ENCODE measurements at places on chromosomes 5 and 9. TPM values are rescaled to one million over a fixed set of nuclear protein-coding genes. Genes with fewer than 3 reads are reported as not detected.
A peak's percentile ranks its signal among the peaks of the same experiment; 100 is the strongest.

The SPATA31A6 gene
- total RNA-seq, result not detected

GRCh38 chr5:41852293-41852692, 17.9 kb downstream of the OXCT1 start:
- no peak for DNase-seq

The COL23A1 gene
- total RNA-seq, result 0.08 TPM

- no peak for DNase-seq
Observed at GRCh38 chr5:154518438-154518867, 40.4 kb upstream of the HAND1 start.

DNA sequence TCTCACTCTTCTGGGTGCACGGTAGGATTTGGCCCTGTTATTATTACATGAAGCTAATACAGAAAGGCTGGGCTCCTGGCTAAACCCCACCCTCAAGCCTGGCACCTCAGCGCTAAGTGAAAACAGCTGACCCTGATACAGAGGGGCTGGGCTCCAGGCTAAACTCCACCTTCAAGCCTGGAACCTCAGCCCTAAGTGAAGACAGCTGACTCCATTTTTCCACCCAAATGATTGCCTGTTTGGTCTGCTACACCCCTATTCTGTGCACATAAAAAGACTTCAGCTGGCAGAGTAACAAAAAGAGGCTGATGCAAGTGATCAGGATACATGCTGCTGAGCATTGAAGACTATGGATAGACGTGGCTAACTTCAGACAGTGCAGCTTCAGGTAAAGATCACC, 148.4 kb upstream of the CLINT1 start:
- DNase-seq, result no peak

The IL3 gene
- total RNA-seq, result not detected

The ZDHHC11 gene
- 2.0 TPM for total RNA-seq

DNA sequence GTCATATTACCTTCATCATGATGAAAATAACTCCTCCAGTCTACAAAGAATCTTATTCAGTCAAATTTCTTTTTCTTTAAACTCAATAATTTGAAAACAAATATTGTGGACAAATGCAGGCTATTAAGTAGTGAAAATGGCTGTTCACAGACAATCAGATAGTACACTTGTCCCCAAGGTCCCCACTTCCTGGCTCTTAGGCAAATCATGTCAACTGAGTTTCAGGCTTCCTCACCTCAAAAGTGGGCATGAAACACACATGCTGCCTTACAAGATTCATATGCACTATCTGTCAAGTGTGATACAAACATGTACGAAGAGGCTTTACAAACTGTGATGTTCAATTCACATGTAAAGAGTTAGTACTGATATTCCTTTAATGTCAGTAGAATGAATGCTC, 385.2 kb upstream of the SEMA6A start:
- no peak for DNase-seq

DNA sequence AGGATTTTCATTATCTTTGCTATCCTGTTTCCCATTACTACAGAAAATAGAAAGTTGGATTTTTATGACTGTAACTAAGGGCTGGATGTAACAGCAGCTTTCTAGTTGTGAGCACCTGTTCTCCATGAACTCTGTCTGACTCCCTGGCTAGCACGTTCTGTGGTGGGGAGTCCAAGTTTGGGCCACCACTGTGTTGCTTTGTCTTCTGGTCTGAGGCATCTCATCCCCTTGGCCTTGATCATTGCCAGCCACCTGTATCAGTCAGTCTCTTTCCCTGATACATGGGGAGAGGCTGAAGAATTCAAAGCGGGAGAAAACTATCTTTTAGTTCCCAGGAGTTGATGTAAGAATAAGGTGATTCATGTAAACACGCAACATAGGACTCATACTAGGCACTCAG, 33.4 kb downstream of the WDR70 start:
- no peak for DNase-seq

DNA sequence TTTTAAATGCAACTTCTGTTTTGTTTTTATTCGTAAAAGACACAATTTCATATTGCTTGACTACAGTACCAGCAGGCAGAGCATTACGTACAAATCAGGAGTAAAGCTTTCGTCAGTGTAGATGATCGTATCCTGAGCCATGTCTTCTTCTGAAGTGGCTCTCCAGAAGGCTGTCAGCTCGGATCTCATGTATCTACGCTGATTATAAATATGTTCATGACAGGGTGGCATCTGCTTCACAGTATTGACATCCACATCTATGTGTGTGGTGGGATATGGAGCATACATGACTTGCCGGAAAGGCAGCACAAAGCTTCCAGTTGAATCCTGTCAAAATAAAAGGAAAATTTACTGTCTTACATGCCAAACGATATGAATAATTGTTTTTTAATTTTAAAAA, 16.8 kb downstream of the C9orf72 start:
- DNase-seq, result no peak

GRCh38 chr5:180090769-180091546, 19.4 kb upstream of the RNF130 start:
- peak; percentile 83 for DNase-seq

DNA sequence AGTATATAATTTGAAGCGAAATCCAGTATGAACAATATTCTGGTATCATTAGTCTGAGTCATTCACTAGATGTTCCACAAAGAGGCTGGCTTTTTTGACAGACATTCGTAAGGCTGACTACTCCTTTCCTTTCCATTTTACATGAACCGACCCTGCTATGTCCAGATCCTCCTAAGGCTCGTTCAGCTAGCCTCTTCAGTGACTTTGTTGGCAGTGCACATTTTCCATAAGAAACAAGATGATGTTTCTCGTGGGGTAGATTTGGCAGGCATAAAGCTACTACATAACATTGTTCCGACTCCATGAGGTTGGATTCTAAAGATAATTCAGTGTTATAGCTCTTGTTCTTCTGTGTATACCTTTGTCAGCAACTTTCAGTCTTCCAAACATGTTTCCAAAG, 49.0 kb downstream of the ZNF462 start:
- DNase-seq, result no peak

DNA sequence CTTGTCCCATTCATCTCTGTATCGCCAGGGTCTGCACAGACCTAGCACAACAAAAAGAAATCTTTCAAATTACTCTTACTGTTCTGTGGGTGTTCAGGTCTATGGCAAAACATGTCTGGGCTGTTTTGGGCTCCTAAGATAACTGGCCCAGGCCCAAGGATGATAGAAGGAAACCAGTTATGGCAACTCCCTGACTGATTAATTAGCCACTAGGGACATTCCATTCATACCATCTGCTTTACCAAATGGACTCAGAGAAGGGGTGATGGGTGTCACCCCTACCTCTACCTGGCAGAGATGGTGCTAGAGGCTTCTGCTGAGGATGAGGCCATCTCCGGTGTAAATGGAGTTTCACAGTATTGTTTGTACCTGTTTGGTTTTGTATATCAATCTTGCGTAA, 1.9 kb downstream of the SLC31A2 start:
- no peak for DNase-seq

The TAF11L12 gene
- total RNA-seq, result not detected

DNA sequence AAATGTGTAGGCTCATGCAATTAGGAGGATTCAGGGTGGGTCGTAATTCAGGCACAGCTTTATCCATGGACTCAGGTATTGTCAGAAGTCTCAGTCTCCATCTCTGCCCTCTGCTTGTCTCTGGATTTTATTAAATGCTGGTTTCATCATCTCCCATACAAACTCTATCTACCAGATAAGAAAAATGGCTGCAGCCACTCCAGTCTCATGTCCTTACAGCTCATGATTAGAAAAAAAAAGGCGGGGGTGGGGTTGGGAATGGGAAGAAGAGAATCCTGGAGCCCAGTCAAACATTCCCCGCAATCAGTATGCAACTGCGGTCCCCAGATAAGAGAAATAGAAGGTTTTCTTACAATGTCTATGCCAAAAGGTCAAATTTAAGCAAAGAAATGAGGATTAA, 7.6 kb upstream of the FBXO38 start:
- no peak for DNase-seq

The LCN15 gene
- total RNA-seq, result not detected

DNA sequence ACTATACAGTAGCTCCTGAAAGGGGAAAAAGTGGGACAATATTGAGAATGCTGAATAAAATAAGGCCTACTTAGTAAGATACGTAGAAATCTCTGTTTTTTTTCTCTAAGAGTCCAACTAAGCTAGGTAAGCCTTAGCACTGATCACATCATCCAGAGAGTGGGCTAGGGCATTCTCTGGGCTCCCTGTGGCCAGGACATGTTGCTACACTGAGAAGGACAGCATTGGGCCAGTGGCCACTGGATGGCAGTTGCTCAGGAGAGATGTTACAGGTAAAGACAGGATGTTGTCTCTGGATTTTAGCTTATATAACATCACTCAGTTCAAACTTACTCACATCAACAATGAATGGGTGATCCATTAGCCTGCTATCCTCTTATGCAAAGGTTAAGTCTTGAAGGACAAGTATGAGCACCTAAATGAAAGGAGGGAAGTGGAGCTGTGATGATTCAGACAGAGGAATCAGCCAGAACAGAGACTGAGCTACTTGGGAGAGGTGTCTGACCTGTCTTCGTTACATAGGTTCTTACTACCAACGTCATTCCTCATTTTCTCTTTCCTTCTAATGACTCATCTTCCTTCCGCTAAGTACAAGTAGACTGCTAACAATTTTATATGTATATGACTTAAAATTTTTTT, 226.6 kb upstream of the ADCY2 start:
- no peak for DNase-seq

DNA sequence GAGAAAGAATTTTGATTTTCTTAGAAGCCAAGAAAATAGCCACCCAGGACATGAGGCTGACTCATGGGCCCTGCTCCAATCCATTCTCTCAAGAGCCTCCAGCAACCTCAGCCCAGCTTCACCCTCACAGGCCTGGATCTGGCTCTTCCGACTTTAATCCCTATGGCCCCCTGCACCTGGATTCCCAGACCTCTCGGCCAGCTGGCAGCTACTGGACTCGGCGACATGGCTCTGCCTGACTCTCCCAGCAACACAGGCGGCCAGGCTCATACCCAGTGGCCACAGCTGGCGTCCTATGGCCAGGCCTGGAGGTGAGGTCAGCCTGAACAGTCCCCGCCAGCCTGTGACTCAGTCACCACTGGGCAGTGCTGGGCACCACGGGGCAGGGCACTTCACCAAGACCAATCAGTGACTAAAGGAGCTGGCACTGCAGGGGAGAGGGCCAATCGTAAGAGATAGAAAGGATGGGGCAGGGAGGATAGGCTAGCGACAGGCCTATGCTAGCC, 6.2 kb upstream of the PDLIM4 start:
- DNase-seq, result no peak

DNA sequence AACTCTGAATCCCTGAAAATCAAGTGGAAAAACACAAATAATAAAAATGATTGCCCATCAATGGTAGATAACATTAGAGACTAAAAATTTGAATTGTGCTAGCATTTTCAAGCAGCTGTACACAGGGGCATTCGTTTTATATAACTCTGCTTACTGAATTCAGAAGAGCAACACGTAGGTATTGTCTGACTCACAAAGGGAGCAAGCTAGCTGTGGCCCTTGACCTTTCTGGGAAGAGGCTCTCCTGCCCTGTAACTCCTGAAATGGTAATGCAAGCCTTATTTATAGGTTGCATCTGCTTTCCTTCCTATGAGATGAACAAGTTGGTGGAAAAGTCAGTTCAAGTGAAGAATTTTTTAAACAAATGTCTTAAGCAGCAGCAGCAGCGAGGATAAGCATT, 218.7 kb upstream of the EFNA5 start:
- DNase-seq, result no peak

DNA sequence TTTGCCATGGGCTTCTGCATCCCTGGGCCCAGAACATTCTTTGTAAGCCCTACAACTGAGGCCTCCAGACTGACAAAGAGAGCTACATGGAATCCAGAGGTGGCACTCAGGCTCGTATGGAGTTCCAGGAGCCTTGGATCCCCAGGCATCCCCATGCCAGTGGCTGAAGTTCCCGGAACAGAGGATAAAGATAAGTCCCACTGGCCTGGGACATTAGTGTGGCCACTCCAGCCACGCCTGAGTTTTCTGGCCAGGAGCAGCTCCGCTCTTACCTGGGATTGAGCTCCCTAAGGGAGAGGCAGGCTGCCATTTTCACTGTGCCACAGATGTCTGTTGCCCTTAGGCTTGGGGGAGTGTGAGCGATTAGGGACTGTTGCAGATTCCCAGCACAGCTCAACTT, 656.3 kb upstream of the FAM174A start:
- DNase-seq, result no peak

DNA sequence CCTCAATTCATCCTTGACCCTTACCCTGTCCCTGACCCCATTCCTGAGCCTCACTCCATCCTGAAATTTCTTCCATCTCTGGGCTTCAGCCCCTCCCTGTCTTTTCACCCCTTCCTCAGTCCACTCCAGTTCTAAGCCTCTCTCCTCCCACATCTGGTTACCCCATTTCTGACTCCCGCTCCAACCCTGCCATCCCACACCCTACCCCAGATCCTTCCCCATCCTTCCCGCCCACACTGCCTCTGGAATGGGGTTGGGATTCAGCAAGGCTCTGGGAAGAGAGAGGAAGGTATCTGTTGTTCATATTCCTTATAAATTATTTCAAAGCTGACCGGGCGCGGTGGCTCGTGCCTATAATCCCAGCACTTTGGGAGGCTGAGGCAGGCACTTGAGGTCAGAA, 29.9 kb upstream of the MVB12B start:
- DNase-seq, result no peak

The CYSRT1 gene
- 0.14 TPM for total RNA-seq

DNA sequence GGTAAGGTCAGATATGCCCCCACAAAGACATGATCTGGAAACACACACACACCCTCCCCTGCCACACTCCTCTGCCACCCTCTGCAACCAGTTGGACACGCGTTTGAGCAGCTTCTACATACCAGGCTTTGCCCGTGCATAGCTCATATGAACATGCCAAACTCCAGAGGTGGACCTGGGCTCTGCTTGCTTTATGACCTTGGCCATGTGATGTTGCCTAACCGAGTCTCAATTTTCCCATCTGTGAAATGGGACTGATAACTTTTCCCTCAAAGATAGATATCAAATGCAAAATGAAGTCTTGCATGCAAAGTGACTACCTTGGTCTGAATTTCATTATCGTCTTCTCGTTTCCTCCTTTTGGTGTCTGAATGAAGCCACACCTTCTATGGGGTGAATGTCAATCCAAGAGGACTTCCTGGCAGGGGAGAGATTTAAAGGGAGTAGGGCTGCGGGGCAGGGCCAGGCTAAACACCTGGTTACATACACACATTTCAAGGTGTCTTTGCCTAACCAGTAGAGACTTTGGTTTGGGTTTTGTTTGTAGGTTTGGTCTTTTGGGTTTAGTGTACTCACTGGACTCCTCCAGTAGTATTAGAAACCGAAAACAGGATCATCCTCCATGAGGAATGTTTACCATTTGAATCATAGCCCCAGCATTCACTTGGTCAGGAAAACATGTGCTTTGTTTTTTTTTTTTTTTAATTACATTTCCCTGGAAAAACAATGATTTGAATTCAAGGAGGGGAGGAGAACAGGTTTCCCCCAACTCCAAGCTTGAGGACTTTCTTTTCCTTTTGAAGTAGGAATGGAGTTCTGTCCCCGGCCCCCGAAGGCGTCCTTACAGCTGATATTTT, 63.2 kb downstream of the COL27A1 start:
- no peak for DNase-seq
